Lower lobe of right lung (tissue), 2 donors: ENCODE measurements at places on chromosomes 7 and 10.

- no peak for DNase-seq
Measured at GRCh38 chr7:15407910-15408309, 153.9 kb downstream of the AGMO start.

GRCh38 chr10:77361426-77361825 lies 276.2 kb downstream of the KCNMA1 start:
- DNase-seq = no peak

DNA sequence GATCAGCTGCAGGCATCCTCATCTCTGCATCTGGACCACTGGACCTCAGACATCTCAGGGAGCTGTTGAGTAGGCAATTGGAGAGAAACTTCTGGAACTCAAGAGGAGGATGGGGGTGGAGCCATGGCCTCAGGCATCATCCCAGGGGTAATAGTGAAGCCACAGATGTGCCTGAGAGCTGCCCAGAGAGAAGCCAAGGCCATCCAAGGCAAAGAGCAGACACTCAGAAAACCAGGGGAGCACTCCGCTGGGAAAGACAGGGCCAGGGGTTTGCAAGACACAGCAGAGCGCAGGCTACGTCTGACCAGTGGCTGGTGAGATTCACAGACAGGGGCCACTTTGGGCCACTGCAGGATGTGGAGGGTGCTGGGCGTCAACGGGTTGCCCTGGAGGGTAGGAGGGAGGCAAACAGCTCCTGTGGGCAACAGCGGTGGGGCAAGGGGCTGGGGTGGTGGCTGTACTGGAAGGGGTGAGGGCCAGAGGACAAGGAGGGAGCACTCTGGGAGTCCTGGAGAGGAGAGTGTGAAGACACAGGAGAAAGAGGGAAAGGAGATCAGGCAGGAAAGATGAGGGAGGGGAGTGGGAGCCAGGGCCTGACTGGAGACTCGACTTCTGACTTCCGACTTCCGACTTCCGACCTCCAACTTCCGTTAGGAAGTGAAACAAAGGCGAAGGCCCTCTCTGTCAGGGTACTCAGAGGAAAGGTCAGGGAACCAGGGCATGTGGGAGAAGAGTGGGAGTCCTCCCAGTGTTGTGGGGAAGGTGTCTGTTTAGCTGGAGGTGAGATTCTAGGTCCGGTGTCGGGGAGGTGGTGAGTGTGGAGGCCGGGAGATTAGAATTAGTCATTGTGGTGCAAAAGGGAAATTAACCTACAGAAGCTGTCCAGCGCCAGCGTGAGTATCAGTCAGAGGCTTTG lies 69.7 kb upstream of the ANTXRL start:
- no peak for DNase-seq

DNA sequence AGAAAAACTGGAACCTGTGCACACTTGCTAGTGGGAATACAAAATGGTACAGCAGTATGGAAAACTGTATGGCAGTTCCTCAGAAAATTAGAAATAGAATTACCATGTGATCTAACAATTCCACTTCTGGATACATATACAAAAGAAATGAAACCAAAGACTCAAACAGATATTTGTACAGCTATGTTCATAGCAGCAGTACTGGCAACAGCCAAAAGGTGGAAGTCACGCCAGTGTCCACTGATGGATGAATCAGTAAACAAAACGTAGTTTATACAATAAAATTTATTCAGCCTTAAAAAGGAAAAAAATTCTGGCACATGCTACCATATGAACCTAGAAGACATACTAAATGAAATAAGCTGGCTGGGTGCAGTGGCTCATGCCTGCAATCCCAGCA lies 23.0 kb downstream of the IDE start:
- no peak for DNase-seq

- DNase-seq = no peak
Measured at GRCh38 chr7:154463794-154464193, 411.6 kb downstream of the DPP6 start.

- DNase-seq = no peak
Measured at GRCh38 chr10:119687192-119688032, 36.2 kb downstream of the BAG3 start.

DNA sequence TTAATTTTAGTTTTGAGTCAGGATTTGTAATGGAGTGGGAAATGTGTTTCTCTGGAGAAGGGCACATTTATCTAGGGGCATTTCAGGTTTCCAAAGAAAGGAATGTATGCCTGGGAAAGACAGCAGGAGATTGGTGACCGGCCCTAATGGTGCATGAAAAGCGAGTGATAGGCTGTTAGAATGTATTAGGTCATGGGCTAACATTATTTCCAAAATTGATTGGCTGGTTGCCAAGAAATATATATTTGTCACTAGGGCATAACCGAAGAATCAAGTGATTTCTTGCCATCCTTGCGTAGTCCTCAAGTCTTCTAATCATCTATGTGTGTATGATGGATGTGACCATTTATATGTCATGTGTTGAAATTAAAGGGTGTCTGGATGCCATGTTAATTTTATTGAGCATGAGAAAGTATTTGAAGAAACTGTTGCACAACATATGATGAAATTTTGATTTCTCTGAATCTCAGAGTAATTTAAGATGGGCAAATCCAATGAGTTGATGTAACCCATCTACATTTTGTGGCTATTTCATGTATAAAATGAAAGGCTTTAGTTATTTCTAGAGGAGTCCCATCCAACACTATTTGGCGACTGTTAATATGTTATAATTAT lies 248.4 kb downstream of the BMPER start:
- DNase-seq = no peak

DNA sequence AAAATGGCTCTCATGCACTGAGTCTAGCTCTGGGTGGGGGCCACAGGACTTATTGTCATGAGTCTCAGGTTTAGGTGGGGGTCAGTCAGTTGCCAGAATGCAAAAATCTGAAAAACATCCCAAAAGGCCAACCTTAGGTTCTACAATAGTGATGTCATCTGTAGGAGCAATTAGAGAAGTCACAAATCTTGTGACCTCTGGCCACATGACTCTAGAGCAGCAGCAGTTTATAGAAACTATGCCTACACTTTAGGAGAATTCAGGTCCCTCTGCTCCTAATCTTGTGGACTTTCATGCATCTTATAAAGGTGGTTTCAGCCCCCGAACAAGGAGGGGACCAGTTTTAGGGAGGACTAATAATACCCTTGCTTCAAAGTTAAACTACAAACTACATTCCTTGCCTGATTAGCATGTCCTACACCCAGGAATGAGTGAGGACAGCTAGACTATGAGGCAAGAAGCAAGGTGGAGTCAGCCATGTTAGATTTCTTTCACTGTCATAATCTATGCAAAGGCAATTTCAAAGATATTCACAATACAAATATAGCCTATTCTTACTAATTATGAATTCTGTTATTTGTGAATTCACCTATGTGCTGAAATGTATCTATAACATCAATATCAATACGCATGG lies 123.5 kb upstream of the ADCY1 start:
- no peak for DNase-seq

GRCh38 chr10:119441921-119442757 lies 100.4 kb downstream of the RGS10 start:
- peak; percentile 30 for DNase-seq

GRCh38 chr10:43361547-43362190 lies 9.8 kb upstream of the FXYD4 start:
- DNase-seq = no peak

- DNase-seq = no peak
Measured at GRCh38 chr7:112307506-112307905, 101.0 kb downstream of the ZNF277 start.

GRCh38 chr7:147478796-147479195 lies 1111.8 kb upstream of the C7orf33 start:
- DNase-seq = no peak

DNA sequence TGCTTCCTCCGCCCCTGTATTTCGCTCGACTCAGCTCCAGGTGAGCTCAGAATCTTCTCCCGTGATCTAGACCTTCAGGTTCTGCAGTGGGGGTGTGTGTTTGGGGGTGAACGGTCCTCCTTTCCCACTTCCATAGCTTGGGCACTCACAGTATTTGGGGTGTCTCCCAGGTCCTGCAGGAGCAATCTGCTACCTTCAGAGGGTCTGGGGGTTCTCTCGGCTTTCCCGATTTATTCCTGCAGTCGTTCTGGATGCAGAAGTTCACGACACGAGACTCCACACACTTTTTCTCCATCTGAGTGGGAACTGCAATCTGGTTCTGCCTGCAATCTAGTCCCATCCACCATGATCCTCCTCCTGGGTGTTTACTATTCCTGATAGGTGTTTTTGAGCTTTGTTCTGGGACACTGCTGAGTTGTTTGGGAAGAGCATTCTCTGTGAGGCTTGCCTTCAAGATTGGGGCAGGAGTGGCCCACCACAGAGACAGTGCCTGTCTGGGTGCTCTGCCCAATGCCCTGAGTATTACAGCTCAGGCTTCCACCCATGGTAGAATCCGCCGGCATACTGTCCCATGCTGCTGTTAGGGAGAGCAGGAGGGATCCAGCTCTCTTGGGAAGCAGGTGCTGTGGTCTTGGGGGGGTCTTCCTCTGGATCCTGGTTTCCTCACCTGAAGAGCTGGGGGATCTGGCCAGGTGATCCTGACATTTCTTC lies 29.8 kb downstream of the JAKMIP3 start:
- DNase-seq = no peak

- no peak for DNase-seq
Measured at GRCh38 chr7:67619175-67619574, 622.5 kb downstream of the TYW1 start.

DNA sequence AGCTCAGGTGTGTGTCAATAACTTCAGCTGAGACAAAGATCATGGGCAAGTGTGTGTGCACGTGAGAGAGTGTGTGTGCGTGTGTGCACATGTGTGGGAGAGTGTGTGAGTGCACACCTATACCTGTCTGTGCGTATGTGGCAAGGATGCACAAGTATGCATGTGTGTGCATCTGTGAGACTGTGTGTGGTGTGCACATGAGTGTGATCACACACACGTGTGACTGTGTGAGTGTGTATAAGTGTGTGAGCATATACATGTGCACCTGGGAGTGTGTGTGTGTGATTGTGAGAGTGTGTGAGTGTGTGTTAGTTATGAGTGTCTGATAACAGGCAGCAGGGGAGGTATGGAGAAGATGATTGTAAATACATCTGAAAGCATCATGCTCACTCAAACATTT lies 657.3 kb upstream of the PFKP start:
- no peak for DNase-seq

DNA sequence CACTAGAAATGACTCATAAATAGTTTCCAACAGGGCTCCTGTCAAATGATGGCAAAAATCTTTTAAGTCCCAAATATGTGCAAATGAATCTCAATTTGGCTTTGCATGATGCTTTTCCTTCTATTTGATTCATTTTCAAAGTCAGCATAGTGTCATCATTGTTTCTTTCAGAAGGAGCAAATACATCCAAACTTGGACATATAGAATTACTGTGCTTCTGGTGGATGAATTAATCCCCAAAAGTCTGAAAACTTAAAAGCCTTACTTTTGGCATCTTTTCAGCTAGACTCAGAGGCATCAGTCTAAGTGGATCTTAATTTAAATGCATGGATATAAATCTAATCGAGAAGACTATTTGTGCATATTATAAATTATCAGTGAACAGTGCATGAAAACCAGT lies 578.1 kb upstream of the FZD8 start:
- no peak for DNase-seq

GRCh38 chr10:98405422-98405821 lies 9.6 kb downstream of the PYROXD2 start:
- DNase-seq = no peak

- no peak for DNase-seq
Measured at GRCh38 chr10:4409319-4409718, 416.7 kb upstream of the AKR1E2 start.

DNA sequence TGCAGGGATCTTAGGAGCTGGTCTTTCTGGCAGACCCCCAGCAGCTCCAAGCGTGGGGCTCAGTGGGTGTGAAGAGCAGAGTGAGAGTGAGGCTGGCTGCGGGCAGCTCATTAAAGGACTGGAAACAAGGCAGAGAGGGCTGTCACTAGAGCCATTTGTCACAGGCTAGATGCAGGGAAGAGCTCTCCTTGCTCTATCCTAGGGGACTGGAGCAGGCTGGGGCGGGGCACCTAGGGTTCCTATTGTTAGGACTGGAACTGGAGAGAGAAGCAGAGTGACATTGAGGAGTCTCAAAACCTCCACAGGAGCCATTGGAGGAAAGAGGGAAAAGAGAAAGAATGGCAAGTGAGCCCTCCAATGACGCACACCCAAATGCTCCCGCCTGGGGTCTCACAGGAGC lies 772 bp upstream of the DDC start:
- DNase-seq = no peak

- no peak for DNase-seq
Measured at GRCh38 chr7:33503736-33504135, 374.4 kb downstream of the BBS9 start.

DNA sequence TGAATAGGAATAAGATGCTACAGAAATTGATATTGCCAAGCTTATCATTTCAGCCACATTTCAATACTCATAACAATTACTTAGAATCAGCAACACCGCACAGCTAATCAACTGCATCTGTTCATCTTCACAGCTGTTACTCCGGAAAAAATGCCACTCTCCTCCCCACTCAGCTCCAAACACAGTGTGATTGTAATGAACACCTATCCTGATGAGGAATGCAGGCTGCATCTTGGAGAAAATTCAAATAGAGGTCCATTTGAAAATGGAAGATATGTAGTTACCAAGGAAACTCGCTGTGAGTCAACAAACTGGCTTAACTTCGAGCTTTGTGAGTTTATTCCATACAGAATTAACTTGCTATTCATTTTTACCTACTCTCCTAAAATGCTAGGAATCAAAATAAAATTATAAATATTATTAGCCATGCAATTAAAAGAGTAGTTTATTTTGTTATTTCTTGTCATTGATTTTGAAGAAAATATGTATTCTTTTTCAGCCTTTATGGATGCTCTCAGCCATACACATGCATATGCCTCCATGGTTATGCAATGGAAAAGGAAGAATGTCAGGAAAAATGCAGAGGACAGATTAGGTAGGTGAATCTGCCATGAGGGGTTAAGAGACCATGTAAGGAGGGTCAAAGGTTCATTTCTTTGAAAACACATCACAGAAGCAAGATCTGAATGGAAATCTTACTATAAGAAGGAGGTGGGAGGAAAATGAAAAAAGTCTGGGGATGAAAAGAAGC lies 267.2 kb downstream of the POM121L12 start:
- DNase-seq = no peak

GRCh38 chr10:103465411-103466179 lies 6.9 kb upstream of the CALHM1 start:
- DNase-seq = no peak

DNA sequence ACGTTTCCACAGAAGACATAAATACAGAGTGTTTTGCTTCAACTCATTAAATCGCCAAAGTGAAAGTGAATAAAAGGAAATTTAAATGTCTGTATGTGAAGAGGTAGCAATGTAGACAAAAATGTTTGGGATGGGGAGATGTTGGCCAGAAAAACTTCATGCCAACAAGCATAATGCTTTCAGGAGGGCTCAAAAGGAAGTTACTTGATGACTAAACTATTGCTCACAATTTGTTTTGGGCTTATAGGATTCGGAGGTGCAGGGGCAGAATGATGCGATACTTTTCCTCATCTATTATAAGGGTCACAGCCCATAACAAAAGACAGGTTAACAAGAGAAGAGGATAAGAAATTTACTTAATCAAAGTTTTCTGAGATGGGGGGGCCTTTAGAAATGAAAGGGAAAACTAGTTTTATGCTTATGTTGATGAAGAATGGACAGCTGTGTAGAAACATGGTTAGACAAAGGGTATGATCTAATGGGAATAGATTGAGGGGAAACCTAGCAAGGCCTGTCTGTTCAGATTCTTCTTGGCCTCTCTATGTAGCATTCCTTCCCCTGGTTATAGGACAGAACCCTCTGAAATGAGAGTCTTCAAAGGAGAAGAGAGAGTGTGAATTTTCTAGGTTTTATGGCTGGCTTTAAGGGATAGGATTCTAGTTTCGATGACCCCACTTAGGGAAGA lies 898.6 kb downstream of the LRMDA start:
- no peak for DNase-seq

- no peak for DNase-seq
Measured at GRCh38 chr10:64690194-64690593, 1169.0 kb downstream of the REEP3 start.
